Type B pancreatic cell (in vitro differentiated cells): ENCODE measurements at places on chromosomes 1 and 21. TPM values are rescaled to one million over a fixed set of nuclear protein-coding genes. Genes with fewer than 3 reads are reported as not detected.

DNA sequence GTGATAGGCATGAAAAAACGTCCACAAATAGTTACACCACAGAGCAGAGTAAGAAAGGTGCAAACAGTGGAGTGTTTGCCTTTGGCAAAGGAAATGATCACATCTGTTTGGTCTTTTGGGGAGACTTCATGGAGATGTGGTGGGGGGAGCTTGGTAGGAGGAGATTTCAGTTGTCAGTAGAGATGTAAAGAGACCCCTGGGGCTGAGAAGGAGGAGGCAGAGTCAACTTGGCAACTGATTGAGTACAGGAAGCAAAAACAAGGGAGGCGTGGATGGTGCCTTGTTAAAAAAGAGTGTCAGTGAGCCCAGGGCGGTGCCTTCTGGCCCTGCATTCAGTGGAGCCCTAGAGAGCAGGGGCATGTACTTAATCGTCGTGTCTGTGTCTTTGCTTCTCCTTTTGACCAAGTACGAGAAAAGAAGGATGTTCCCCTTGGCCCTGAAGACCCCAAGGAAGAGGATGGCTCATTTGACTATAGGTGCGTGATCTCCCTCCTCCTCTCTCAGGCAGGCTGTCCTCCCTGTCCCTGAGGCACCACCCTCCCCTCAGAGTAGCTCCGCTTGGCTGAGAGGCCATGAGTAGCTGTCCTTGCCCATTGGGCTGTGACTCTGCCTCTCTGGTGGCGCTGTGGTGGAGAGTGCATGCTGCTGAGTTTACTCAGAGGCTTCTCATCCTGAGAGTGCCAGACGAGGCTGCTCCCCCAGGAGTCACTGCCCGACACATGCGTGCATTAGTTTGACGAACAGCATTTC lies 30.4 kb upstream of the CNTN2 start:
- no peaks in the 10 kb centered on the region for H3K36me3 ChIP-seq
- peaks cover 14% of the 10 kb centered on the region for H3K27me3 ChIP-seq
- H3K4me1 ChIP-seq, result peaks cover 29% of the 10 kb centered on the region
- H3K27ac ChIP-seq, result peak overlapping the region; percentile 0

AIRE gene
- total RNA-seq, result 0.12 TPM in 1 of 2 replicates, not detected in the other

- H3K4me1 ChIP-seq, result no peaks in the 10 kb centered on the region
- peak overlapping the region; percentile 27 for H3K4me3 ChIP-seq
- DNase-seq, result peak; percentile 58
- no peaks in the 10 kb centered on the region for H3K36me3 ChIP-seq
- peaks cover 34% of the 10 kb centered on the region for H3K27me3 ChIP-seq
Measured at GRCh38 chr1:201260236-201260590, 23.1 kb upstream of the PKP1 start.

- H3K27me3 ChIP-seq, result no peaks in the 10 kb centered on the region
- DNase-seq, result no peak
- H3K4me1 ChIP-seq, result no peaks in the 10 kb centered on the region
- H3K4me3 ChIP-seq, result no peak overlapping the region
Measured at GRCh38 chr1:173117108-173117633, 66.4 kb upstream of the TNFSF18 start.

DNA sequence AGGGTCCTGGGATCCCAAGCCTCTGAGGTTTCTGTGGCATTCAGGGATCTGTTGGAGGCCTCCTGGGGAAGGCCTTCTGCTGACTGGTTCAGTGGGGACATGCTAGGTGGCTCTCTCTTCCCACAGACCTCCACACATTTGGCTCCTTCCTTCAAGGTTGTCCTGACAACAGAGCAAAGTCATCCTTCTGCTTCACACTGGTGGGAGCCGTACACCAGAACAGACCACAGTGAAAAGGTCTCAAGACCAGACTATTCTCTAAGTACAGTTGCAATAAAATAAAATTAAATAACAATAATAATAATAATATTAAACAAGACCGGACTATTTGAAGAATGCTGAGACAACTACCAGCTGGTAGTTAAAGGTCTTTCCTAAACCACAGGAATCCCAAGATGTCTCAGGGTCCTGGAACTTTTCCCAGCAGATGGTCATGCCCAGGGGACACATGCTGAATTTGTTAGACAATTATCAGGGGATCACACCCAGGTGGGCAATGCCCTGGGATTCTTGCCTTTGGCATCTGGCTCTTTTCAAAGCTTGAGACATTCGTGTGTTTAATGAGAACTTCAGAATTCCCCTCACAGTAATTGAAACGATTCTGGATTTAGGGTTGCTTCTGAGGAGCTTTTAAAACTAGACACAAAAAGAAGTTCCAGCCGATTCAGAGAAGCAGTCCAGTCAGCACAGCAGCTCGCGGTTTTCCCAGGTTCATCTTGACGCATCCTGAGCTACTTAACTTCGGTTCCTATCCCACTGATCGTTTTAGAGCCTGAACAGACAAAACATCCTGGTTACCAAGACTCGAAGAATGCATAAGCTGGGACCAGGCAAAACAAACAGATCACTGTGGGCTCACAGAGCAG lies 22.9 kb downstream of the HTR1D start:
- no peak overlapping the region for H3K4me3 ChIP-seq
- no peaks in the 10 kb centered on the region for H3K4me1 ChIP-seq
- peak overlapping the region; percentile 73 for H3K27ac ChIP-seq
- H3K27me3 ChIP-seq, result no peaks in the 10 kb centered on the region
- no peak for DNase-seq

GRCh38 chr1:17207046-17207445 lies 2.1 kb downstream of the PADI1 start:
- no peak overlapping the region for H3K27ac ChIP-seq
- no peak overlapping the region for H3K4me3 ChIP-seq
- H3K27me3 ChIP-seq, result peaks cover 4% of the 10 kb centered on the region
- no peaks in the 10 kb centered on the region for H3K36me3 ChIP-seq
- peaks cover 41% of the 10 kb centered on the region for H3K4me1 ChIP-seq

RRP1 gene
- total RNA-seq, result 29.5 and 43.6 TPM in 2 replicates

PGLYRP4 gene
- 4.4 and 5.9 TPM in 2 replicates for total RNA-seq

GRCh38 chr1:25657883-25658760 lies 41.5 kb downstream of the MAN1C1 start:
- DNase-seq, result peak; percentile 49
- no peak overlapping the region for H3K4me3 ChIP-seq
- H3K27me3 ChIP-seq, result no peaks in the 10 kb centered on the region
- H3K27ac ChIP-seq, result no peak overlapping the region
- no peaks in the 10 kb centered on the region for H3K36me3 ChIP-seq

DNA sequence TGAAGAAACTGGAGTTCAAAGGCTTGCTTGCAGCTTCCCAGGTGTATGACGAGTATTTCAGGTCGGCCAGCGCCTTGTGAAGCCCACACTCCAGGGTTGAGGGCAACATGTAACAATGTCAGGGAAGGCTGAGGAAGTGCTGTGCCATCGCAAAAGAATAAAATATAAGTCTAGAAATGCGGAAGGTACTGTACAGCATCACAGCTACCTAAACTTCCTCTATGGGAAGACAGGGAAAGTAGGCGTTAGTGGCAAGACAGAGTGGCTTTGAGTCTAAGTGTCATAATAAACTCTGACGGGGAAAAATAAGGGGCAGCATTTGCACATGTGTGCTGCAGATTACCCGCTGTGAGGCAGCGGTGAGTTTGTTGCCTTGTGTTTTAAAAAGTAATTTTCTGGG lies 28.9 kb downstream of the DOP1B start:
- H3K4me1 ChIP-seq, result peaks cover 16% of the 10 kb centered on the region
- no peak overlapping the region for H3K27ac ChIP-seq
- peaks cover 4% of the 10 kb centered on the region for H3K36me3 ChIP-seq

SLC6A17 gene
- 0.50 and 0.58 TPM in 2 replicates for total RNA-seq

DNA sequence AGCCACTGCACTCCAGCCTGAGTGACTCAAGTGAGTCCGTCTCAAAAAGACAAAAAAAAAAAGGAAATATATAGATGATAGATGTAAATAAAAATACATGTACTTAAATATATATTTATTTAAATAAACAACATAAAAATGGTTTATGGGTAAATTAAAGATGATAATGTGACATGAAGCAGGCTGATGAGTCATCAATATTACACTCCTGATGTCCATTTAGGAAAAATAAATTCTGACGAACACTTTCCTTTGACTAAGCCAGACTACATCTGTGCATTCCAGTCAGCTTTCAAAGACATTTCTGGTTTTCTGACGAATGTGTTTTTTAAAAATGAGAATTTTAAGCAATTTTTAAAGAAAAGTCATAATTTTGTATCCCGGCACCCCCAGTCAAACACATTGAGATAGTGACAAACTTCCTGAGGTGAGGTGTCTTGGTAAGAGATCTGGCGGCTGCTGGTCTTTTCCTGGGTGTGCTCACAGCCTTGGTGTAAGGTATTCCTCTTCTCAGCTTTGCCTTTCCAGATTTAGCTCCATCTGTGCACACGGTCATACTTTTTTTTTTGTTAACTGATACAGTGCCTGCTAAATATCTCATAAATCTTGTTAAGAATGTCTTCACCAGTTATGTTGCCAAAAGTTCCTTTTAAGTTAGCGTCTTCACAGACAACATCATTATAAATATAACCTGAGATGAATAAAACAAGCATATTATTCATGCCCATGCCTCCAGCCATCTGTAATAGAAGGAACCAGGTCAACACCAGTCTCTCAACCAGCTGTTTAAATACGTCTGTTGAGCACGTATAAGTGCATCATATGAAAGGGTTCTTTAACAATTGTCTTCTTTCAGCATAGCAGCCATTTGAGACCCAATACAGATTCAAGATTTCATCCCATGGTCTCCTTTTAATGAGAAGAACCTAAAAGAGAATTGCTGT lies 214.5 kb upstream of the PLD5 start:
- peaks cover 3% of the 10 kb centered on the region for H3K27me3 ChIP-seq
- no peak overlapping the region for H3K4me3 ChIP-seq
- H3K36me3 ChIP-seq, result no peaks in the 10 kb centered on the region
- H3K27ac ChIP-seq, result no peak overlapping the region

GRCh38 chr1:235069577-235070563 lies 58.8 kb downstream of the TOMM20 start:
- H3K4me1 ChIP-seq, result peaks cover 33% of the 10 kb centered on the region
- no peak for DNase-seq
- H3K27ac ChIP-seq, result peak overlapping the region; percentile 52
- H3K36me3 ChIP-seq, result no peaks in the 10 kb centered on the region
- peak overlapping the region; percentile 14 for H3K4me3 ChIP-seq

GRCh38 chr1:2134621-2135307 lies 59.8 kb downstream of the FAAP20 start:
- H3K27ac ChIP-seq, result peak overlapping the region; percentile 99
- peak overlapping the region; percentile 77 for H3K4me3 ChIP-seq
- DNase-seq, result no peak

FOXO6 gene
- 9.9 and 21.1 TPM in 2 replicates for total RNA-seq

TNNI3K gene
- 0.69 TPM in 1 of 2 replicates, not detected in the other for total RNA-seq

GRCh38 chr1:234886081-234886984 lies 242.3 kb downstream of the TOMM20 start:
- no peaks in the 10 kb centered on the region for H3K27me3 ChIP-seq
- H3K36me3 ChIP-seq, result no peaks in the 10 kb centered on the region
- H3K4me1 ChIP-seq, result peaks cover 32% of the 10 kb centered on the region
- H3K4me3 ChIP-seq, result no peak overlapping the region
- DNase-seq, result no peak
- H3K27ac ChIP-seq, result no peak overlapping the region

GRCh38 chr1:13892671-13893325 lies 192.8 kb downstream of the PRDM2 start:
- H3K27me3 ChIP-seq, result peaks cover 44% of the 10 kb centered on the region
- peak; percentile 71 for DNase-seq
- no peak overlapping the region for H3K27ac ChIP-seq
- peaks cover 4% of the 10 kb centered on the region for H3K36me3 ChIP-seq
- peak overlapping the region; percentile 73 for H3K4me3 ChIP-seq

MAEL gene
- 0.41 TPM in 1 of 2 replicates, not detected in the other for total RNA-seq

DNA sequence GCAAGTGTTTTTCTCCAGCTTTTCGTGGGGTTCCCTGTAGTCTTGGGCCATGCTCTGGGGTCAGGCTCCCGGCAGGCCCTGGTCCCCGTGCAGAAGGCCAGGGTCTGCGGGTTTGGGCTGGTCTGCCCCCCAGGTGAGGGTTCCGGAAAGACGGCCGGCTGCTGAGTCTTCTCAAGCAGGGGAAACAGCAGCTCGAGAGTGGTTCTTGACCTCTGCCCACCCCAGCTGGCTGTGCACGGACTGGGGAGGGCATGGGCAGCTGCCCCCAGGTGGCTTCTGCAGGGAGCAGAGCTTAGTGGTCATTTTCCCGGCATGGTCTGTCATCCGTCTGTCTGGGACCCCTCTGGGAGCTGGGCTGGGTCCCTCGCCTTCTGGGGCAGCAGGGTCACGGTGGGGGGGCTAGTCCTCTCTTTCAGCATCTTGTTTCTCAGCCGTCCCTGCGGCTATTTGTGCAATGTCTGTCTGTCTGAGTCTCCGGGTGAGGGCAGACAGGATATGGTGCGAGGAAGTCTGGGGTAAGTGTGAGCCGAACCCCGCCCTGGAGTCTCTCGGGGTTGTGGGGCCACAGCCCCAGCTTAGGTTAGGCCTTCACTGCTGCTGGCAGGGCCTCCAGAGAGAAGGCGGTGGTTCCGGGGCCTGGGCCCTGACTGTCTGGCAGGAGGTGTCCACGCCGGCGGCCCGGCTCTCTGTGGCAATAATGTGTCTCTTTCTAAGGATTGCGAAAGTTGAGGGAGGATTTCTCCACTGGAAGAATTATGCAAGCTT lies 6.1 kb downstream of the SKI start:
- H3K27ac ChIP-seq, result peak overlapping the region; percentile 78
- DNase-seq, result peak; percentile 66
- no peaks in the 10 kb centered on the region for H3K36me3 ChIP-seq
- no peaks in the 10 kb centered on the region for H3K27me3 ChIP-seq
- peak overlapping the region; percentile 67 for H3K4me3 ChIP-seq

- DNase-seq, result no peak
- H3K27me3 ChIP-seq, result no peaks in the 10 kb centered on the region
- no peak overlapping the region for H3K4me3 ChIP-seq
- H3K4me1 ChIP-seq, result no peaks in the 10 kb centered on the region
- no peak overlapping the region for H3K27ac ChIP-seq
Measured at GRCh38 chr1:119947468-119947867, 51.2 kb upstream of the ADAM30 start.

- no peak overlapping the region for H3K27ac ChIP-seq
- no peaks in the 10 kb centered on the region for H3K4me1 ChIP-seq
- no peak overlapping the region for H3K4me3 ChIP-seq
- no peak for DNase-seq
Measured at GRCh38 chr1:17719874-17720273, 35.3 kb upstream of the ACTL8 start.

DNA sequence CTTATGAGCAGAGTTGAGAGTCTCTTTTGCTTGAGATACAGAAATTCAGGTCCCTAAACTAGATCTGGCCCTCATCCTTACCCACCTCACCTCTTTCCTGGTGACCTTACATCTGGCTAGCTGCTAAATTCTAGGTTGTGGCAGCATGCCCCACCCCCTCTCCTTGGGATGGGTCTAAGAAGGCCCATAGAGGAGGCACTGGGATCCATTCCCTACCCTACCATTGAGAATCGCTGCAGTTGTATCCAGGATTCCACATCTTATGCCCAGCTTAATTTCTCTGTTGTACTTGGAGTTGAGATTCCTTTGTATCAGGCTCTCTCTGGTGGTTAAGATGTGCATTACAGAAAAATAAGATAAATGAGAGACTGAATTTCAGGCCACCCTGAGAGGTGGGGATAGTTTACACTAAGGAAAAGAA lies 9.5 kb upstream of the TMEM39B start:
- H3K27me3 ChIP-seq, result no peaks in the 10 kb centered on the region
- H3K27ac ChIP-seq, result peak overlapping the region; percentile 90
- no peak for DNase-seq
- H3K36me3 ChIP-seq, result peaks cover 21% of the 10 kb centered on the region

GRCh38 chr1:236129306-236129705 lies 13.0 kb upstream of the GPR137B start:
- peaks cover 11% of the 10 kb centered on the region for H3K4me1 ChIP-seq
- DNase-seq, result no peak
- peaks cover 3% of the 10 kb centered on the region for H3K27me3 ChIP-seq
- no peak overlapping the region for H3K4me3 ChIP-seq
- no peaks in the 10 kb centered on the region for H3K36me3 ChIP-seq

CFAP107 gene
- total RNA-seq, result 1.4 and 2.7 TPM in 2 replicates

GRCh38 chr1:29398431-29398830 lies 162.1 kb downstream of the PTPRU start:
- DNase-seq, result peak; percentile 8
- H3K27me3 ChIP-seq, result peaks cover 5% of the 10 kb centered on the region
- no peak overlapping the region for H3K27ac ChIP-seq
- peaks cover 9% of the 10 kb centered on the region for H3K4me1 ChIP-seq
- no peaks in the 10 kb centered on the region for H3K36me3 ChIP-seq
